Activated CD4-positive, alpha-beta T cell treated with anti-CD3 and anti-CD28 coated beads, Interleukin-2, amount 50 U/mL, for 24 hours (primary cell): ENCODE measurements at places on chromosomes 5 and 9.

GRCh38 chr5:135921388-135921787, 25.7 kb upstream of the IL9 start:
- no peak for DNase-seq

- no peak for DNase-seq
These were observed 14.2 kb upstream of the QSOX2 start for GRCh38 chr9:136259836-136260235.

DNA sequence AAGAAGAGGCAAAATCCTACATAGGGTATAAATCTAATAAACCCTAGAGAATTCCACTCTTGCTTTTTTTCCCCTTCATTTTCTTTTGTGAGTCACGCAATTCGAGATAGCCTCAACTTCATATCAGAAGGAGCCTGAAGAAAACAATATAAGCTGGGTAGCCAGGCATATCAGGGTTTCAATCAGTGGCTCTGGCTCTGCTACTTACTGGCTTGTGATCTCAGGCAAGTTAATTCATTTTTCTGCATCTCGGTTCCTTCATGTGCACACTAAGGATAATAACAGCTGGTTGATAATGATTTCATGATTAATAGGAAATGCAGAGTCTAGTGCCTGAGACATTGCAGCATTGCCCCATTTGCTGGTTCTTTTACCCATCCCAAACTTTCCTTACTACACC, 46.5 kb upstream of the ASTN2 start:
- no peak for DNase-seq

DNA sequence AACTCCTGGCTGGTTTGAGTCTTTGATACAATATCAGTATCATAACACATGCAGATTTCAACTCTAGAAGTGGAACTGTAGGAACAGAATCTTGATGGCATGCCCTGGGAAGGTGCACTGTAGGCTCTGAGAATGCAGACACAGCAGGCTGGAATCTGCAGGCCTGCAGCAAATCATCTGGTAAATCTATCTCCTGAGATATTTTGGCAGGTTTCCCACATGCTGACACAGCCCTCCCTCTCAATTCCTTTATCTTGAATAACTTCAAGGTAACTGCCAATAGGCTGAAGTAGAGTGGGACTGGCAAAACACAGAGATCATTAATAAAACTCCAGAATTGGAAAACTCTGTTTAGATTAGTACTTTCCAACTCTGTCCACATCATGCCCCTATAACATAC, 177.8 kb upstream of the PCSK5 start:
- DNase-seq = no peak

DNA sequence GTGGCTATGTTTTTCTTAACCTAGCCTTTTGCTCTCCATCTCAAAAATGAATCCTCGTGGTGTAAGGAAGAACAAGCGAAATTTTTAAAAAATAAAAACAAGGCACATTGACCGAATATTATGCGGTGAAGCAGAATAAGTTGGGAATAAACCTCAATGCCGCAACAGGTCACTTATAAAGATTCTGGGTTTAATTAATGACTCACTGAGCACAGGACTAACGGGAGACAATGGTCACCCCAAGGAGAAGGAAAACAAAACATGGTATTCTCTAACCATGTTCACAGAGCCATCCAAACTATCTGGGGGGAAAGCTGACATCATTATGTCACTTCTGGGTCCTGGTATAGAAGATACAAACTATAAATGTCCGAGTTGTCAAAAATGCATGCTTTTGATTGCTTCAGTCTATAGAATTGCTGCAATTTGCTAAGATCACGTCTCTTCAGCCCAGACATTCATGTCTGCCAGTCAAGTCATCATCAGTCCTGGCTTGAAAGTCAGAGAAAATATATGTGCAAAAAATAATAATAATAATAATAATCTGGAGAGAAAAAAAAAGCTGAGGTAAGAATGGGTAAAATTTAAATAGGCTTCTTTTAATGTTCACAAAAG, 280.6 kb downstream of the NR2F1-AS1 start:
- no peak for DNase-seq

DNA sequence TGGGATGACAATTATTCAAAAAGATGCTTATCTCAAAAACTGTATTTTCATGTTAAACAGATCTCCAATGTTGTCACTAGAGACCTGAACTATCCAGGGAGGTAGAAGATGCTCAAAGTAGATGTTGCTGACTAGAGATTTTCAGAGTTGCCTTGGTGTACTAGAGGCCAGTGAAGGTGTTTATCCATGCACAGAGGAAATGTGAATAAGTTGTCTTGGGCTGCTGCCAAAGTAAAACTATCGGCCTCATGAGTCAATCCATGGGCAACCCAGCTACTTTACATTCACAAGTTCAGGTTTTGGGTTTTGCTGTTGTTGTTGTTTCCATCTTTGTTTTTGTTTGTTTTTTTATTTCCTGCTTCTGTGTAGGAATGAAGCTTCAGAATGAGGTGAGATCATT, 141.1 kb upstream of the RANBP3L start:
- DNase-seq = no peak

DNA sequence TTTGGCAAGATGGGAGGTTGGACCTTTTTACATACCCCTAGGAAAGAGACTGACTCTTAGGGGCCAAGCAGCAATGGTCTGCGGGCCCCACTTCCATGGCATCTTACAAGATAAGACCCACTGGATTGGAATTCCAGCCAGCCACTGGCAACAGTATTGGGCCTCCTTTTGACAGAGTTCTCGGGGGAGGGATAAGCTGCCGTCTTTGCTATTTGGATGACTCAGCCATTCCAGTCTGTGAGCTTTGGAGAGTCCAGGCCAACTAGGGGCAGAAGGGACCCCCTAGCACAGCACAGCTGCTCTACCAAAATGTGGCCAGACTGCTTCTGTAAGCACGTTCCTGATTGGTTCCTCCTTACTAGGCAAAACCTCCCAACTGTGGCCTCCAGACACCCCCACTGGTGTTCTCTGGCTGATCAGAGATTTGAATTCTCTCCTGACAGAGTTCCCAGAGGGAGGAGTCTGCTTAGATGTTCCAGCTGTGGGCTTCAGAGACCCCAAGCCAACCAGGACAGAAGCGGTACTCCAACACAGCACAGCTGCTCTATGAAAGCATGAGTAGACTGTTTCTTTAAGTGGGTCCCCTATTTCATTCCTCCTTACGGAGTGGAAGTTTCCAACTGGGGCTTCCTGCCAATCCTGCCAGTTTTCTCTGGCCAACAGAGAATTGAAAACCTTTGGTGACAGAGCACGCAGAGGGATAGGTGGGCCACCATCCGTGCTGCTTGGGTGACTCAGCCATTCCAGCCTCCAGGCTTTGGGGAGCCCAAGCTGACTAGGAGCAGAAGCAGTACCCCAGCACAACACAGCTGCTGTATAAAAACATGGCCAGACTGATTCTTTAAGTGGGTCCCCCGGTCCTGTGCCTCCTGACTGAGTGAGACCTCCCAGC, 672.1 kb upstream of the RIOK2 start:
- DNase-seq = no peak

- no peak for DNase-seq
These were observed 222.4 kb downstream of the NTRK2 start for GRCh38 chr9:84891924-84892323.

DNA sequence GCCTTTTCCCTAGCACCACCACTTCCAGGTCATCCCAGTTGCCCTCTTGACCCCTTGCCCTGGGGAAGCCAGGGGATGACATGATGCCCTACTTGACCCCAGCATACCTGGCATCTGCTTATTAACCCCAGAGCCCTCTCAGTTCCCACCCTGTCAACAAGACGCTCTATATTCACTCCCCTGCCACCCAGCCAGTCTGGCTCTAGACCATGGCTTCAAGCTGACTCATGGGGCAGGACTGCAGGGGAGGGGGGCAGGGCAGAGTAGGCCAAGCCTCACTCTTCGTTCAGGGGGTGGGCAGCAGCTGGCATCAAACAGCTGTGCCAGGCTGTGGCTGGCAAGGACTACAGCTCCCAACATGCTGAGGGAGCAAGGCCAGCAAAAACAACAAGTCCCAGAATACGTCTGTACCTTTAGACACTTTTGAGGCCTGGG, 5.3 kb downstream of the ATOSB start:
- no peak for DNase-seq

GRCh38 chr5:135393691-135394090, 5.3 kb downstream of the MACROH2A1 start:
- DNase-seq = no peak

- DNase-seq = no peak
These were observed 636.2 kb upstream of the ST8SIA4 start for GRCh38 chr5:101539315-101539714.

DNA sequence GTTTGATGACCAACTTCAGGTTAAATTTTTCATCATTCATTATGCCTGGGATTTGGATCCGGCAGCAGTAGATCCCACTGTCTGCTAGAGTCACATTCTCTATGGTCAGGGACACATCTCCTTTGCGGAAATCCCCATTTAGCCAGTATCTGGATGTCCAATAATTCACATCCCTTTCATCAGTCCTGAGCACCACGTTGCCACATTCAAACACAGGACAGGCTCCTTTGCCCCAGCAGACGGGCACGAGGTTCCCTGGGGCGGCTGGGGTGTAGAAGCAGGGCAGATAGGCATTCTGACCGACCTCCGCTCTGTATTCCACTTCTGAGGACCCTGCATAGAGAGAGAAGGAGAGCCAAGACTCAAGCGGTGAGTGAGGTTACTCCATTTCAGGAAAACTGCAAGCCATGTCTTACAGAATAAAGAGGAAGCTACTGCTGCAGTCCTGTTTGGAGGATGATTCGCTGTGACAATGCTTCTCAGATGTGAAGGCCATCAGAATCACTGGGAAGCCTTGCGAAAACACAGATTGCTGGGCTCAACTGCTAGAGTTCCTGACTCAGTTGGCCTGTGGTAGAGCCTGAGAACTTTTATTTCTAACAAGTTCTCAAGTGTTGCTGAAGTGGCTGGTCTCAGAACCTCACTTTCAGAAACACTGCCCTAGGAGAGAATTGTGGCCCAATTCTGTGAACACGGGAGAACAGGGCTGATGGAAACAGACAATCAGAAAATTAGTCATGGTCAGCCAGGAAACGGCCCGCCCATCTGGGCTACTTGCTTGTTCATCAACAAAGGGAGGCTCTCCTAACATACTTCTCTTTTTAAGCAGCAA, 2.0 kb downstream of the HAVCR2 start:
- DNase-seq = no peak
